NCI-H510A (cell line): ENCODE measurements at places on chromosomes 1 and 21.
A peak's percentile ranks its signal among the peaks of the same experiment; 100 is the strongest.

GRCh38 chr1:218717575-218717974 lies 372.4 kb downstream of the TGFB2 start:
- DNase-seq = no peak

GRCh38 chr1:99590578-99591209 lies 55.2 kb upstream of the PALMD start:
- no peak for DNase-seq

DNA sequence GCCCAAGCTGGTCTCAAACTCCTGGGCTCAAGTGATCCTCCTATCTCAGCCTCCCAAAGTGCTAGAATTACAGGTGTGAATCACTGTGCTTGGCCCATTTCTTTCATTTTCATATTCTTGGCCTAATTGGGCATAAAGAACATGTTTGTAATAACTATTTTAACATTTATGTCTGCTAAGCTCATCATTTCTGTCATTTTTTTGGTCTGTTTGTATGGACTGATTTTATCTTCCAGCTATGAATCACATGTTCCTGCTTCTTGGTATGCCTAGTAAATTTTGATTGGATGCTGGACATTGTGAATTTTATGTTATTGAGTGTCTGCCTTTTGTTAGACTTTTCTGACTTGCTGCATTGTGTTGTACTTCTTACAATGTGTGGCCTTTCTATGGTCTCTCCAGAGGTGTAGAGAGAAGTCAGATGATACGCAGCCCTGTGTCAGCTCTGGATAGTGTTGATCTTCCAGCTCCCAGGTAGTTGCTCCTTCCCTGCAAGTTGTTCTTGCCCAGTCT lies 39.0 kb upstream of the PPM1J start:
- DNase-seq = no peak

GRCh38 chr1:172003766-172004530 lies 162.7 kb downstream of the DNM3 start:
- DNase-seq = no peak

- DNase-seq = no peak
Measured at GRCh38 chr1:58456470-58456869, 90.1 kb downstream of the OMA1 start.

GRCh38 chr1:207807326-207807689 lies 55.5 kb downstream of the CD46 start:
- DNase-seq = no peak

DNA sequence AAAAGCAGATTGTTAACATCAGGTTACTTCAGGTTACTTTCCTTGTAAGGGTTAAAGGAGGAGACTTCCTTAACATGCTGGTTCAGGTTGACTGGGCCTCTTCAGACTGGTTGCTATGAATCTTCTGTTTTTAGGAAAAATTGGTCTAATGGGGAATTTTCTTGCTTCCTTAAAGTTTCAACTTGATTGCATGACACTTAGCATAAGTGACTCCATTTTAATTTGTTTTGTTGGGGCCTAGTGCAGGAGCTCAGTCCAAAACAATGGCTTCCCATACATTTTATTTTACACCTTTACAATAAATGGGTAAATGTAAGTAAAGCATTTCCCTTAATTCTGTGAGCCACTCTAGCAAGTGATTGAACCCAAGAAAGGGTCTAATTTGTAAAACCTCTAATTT lies 53.8 kb downstream of the SLC16A1 start:
- no peak for DNase-seq

DNA sequence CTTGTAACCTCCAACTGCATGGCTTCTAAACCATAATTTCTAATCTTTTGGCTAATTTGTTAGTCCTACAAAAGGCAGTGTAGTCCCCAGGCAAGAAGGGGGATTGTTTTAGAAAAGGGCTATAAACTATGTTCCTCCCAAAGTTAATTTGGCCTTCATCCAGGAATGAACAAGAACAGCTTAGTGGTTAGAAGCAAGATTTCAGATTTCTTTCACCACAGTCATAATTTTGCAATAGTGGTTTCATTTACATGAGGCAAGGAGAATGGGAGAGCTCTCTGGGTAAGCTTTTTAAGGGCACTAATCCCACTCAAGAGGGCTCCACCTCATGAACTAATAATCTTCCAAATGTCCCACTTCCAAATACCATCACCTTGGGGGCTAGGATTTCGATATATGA lies 1353.9 kb downstream of the NCAM2 start:
- DNase-seq = no peak

DNA sequence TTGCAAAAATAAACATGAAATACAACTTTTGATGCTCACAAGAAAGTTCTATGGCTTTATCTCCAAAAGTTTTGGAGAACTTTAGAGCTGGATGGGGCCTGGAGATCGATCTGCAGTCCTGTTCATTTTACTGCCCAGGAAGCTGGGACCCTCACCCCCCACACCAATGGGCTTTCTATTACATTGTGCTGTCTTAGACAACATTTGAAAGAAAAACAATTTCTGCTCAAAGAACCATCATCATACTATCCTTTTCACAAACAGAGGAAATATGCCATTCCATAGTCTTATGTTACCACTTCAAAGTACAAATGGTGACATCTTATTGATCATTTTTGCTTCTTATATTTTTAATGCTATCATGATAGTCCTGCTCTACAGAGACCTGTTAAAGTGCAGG lies 2.0 kb upstream of the HNRNPU start:
- no peak for DNase-seq

DNA sequence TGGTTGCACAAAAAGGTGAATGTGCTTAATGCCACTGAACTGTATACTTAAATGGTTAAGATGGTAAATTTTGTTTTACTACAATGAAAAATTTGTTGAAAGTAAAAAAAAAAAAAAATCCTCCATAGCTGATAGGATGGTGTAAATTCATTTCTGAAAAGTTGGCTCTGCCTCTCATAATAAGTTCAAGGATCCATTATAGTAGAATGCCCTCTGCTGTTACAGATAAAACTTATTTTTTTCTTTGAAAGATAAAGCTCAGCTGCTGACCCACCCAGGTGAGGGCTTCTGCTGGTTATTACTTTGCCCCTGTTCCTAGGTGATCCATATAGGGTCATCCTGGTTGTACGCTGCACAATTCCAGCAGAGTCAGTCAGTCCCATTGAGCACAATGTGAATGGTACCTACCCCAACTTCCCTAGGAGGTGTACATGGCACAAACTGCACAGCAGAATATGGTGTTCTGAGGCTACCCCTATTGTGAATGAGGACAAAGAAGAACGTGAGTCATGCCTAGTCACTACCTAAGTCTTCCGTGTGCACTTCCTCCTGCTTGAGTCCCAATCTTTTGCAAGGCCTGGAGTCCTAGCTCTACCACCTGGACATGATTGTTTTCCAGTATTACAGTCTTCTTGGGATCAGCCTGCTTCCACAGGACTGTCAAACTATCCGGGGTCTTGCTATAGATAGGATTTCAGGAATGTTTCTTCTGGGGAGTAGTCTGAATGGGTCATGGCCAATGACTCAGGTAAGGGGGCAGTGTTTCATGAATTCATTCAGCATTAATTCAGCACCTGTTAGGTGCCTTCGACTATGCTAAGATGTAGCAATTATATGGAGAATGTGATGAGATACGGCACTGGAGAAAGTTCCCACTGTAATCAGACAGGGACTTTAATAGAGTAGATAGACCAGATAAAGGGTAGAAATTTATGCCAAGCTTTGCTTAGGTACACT lies 20.8 kb upstream of the CD5L start:
- no peak for DNase-seq

- no peak for DNase-seq
Measured at GRCh38 chr1:28537457-28538199, 15.3 kb upstream of the TRNAU1AP start.

- DNase-seq = no peak
Measured at GRCh38 chr1:10588640-10589039, 113.9 kb downstream of the PEX14 start.

- peak; percentile 87 for DNase-seq
Measured at GRCh38 chr1:19356266-19356665, 44.1 kb downstream of the SLC66A1 start.

- DNase-seq = no peak
Measured at GRCh38 chr1:30877205-30877912, 31.2 kb downstream of the SDC3 start.

- no peak for DNase-seq
Measured at GRCh38 chr1:56291374-56291919, 287.9 kb downstream of the PLPP3 start.

GRCh38 chr1:6519491-6519934 lies 28.0 kb upstream of the PLEKHG5 start:
- DNase-seq = no peak

DNA sequence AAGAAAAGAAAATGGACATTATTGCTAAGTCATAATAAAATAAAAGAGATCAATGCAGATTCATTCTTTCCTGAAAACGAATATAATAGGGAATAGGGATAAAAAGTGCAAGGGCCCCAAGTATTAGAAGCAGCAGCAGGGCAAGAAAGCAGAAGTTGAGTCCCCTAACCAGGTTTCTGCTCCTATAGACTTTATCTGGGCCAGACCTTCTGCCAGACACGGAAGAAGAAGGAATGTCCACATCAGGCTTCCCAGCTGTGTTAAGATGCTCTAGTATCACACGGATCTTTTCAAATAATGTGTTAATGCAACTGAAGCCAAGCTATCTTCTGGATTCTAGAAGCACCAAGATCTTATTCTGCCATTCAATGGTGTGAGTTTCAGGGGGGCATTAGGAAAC lies 26.9 kb downstream of the CD244 start:
- no peak for DNase-seq

GRCh38 chr1:51301152-51301843 lies 29.1 kb downstream of the TTC39A start:
- no peak for DNase-seq

- DNase-seq = no peak
Measured at GRCh38 chr1:33849211-33849610, 14.7 kb upstream of the HMGB4 start.
